ENCODE measurements at places on chromosomes 13 and 19.

DNA sequence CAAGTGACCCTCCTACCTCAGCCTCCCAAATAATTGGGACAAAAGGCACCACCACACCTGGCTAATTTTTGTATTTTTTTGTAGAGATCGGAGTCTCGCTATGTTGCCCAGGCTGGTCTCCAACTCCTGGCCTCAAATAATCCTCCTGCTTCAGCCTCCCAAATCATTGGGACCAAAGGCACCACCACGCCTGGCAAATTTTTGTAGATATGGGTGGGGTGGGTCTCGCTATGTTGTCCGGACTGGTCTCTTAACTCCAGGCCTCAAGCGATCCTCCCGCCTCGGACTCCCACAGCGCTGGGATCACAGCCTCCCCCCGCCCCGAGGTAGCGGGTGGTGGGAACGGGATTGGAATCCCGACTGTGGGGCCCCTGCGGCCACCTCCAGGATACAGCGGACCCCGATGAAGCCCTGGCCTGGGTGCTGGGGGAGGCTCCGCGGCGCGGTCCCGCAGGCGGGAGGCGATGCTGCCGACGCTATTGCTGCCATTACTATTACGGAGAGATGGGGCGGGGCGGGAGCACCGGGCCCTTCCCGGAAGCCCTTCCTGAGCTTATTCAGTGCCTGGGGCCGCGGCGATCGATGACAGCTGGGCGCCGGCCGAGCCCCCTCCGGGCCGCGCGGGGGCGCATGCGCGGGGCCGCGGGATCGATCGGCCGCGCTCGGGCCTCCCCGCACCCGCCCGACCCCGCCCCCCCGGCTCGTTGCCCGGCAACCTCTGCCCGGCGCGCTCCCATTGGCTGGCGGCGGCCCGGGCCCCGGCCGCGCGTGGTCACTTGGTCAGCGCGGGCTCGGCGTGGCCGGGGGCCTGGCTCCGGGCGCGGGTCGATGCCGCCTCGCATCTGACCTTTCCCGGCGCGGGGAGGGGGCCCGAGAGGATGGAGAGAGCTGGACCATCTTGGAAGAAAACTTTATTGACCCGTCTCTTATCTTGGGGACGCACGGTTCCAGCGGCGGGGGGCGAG lies 27.9 kb upstream of the ONECUT3 start:
- peak; percentile 52 for DNase-seq

DNA sequence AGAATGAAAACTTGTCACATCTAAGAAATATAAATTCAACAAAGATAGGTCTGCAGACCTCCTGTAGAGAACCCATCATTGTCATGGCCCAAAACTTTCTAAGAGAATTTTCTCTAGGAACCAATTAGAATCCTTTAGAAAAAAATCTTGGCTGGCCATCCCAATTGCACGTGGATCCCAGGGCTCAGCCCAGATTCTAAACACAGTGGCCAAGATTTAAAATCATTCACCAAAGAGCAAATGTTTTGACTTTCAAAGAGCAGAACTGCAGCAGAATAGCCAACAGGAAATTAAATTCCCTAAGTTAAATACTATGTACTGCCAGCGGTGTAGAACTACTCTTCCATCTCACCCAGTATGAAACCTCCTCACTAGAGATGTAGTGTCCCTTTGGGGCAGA lies 21.3 kb downstream of the IPO5 start:
- no peak for DNase-seq

DNA sequence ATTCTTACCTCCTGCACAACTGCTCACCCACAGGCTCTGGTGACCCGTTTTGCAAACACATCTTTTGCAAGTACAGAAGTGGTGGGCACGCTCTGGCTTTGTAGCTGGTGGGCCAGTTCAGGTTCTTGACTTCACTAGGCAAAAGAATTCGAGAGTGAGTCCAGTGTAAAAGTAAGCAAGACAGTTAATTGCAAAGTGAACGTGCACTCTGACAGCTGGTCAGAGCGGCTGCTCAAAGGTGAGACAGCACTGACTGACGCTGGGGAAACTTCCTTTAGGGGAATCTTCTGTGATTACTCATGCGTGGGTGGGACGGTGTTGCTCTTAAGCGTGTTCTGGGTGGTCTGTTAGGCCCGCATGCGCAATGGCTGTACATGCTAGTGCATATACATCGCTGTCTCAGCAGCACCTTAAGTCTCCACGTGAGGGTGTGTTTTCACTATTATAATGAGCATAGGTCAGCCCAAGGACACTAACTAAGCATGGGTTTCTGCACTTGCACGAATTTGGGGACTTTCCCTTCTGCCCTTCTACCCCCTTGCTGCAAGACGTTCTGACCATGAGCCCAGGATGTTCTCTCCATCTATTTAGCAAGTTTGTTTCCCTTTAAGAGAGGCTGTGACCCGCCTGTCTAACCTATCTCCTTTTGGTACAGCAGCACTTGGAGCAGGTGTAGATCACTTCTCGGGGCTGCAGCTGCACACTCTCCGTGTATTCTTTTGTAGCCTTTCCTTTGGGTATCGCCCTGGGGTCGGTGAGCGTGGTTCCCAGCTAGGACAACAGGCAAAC lies 30.2 kb upstream of the CD33 start:
- DNase-seq = no peak

DNA sequence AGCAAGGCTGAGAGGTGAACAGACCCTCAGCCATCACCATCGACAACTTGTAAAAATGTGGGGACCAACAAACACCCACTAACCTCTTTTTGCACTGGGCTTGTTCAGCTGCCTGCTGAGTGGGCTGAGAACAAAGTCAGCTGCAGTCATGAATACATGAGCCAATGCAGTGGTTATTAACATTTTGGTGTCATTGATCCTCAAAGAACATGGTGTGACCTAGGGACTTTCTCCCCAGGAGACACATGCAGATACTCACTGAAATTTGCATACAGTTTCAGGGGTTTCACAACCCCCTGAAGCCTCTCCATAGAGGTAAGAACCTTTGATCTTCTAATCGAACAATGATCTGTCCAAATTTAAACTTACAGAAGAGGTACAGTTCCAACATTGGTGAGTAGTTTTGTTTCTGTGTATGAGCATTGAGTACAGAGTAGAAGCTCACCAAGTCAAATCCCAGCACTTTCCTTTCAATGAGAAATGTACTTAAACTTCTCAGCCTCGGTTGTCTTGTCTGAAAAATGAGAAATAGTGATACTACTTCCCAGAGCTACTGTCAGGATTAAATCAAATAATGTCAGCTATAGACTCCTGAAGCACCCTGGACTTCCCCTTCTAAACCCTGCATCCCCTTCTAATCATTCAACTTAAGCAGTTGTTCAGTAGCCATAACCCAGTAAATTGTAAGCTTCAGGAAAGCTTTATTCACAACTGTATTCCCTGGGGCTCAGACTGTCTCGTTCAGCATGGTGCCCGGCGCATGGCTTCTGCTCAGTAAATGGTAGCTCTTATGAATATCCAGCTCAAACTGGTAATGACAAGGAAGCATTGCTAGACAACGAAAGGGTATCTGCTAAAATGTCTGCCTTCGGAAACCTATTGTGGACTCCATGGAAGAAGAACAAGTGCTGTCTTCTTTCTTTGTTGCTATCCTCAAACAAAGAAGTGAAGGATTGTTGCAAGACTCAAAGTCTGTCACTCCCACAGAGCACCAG lies 148.7 kb downstream of the FOXO1 start:
- no peak for DNase-seq

- DNase-seq = peak; percentile 80
Observed at GRCh38 chr13:27599845-27600553, 20.3 kb downstream of the LNX2 start.

GRCh38 chr19:15378534-15379082 lies 979 bp downstream of the AKAP8 start:
- DNase-seq = peak; percentile 56

DNA sequence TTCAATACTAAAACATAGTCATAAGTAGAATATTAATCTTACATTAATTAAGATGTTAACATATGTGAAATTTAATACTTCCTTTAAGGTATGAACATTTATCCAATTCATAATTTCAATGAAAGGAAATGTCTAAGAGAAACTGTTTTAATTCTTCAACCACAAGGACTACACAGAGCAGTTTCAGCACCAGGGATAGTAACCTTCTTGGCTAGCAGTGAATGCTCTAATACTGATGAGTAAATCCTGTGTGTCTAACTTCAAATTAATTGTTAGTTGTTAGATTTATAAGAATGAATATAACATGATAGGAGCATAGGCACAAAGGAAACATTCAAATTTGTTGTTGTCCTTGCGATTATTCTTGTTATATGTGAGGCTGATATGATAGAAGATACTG lies 15.6 kb upstream of the NBEA start:
- peak; percentile 78 for DNase-seq

DNA sequence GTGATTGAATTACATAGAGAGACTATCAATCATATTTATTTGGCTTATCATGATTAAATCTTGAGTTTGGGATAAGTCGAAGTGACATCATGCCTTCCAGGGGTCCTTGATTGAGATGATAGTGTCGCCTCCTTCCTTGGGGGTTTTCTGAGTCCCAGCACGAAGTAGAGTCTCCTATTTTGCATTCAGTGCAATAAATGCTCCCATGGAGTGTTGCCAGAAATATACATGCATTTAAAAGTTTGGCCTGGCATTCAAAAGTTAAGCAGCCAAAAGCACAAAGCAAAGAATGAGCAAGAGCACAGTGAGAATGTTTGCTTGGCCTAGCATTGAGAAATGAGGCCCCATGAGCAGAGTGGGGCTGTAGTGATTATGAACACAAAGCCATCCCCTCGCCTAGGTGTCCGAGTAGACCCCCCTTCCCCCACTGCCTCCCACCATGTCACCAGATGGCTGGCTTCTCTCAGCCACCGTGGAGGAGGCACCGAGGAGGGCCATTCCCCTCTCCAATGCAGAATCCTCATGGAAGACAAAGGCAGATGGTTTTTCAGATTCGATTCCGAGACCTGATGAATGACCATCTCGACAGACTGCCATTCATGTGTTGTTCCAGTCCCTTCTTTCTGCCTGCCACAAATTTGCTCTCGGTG lies 58.8 kb upstream of the UBL3 start:
- no peak for DNase-seq

DNA sequence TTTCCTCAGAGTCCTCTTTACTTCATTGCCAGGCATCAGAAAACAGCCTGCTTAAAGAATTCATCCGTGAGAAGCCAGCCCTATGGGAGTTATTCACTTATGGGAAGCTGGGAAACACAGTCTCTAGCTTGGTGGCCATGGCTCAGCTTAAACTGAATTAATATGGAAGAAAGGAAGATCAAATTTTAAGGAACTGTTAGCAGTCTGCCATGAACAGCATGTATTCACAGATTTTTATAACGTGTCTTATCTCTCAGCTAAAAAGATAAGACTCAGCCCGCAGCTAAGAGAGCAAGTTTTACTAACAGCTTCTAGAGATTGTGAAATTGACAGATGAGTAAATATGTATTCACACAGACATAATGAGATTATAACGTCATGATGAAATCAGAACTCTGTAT lies 253.7 kb upstream of the RXFP2 start:
- DNase-seq = peak; percentile 69

DNA sequence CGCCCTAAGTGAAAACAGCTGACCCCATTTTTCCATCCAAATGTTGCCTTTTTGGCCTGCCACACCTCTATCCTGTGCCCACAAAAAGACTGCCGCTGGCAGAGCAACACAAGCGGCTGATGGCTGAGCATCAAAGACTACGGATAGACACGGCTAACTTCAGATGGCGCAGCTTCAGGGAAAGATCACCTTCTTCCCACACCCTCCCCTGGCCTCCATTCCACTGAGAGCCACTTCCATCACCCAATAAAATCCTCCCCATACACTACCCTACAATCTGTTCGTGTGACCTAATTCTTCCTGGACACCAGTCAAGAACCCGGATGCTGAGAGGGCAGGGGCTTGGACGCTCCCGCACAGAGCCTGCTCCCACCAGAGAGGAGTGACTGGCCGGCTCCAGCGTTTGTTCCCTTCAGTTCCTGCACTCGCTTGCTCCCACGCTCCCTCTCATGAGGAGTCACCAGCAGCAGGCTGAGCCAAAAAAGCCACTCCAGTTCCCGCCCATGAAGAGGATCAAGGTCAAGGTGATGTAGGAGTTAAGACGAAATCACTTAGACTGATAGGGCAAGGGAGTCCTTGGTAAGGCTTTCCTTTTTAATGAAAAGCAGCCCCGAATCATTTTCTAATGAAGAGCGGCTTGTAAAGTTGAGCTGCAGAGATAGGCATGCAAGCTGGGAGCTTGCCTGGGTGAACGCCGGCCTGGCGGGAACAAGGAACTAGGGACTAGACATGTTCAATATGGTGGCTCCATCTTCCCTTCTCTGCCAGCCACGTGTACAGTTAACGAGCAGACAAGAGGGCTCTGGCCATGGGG lies 35.7 kb downstream of the TSKS start:
- peak; percentile 77 for DNase-seq

GRCh38 chr13:77372275-77372674 lies 45.4 kb upstream of the MYCBP2 start:
- no peak for DNase-seq

- DNase-seq = no peak
Observed at GRCh38 chr19:55376241-55376933, at the start of gene TMEM190. Gene TMEM190 (plus strand): TSS chr19:55376826. CDS start chr19:55376854, 28 bp downstream.

DNA sequence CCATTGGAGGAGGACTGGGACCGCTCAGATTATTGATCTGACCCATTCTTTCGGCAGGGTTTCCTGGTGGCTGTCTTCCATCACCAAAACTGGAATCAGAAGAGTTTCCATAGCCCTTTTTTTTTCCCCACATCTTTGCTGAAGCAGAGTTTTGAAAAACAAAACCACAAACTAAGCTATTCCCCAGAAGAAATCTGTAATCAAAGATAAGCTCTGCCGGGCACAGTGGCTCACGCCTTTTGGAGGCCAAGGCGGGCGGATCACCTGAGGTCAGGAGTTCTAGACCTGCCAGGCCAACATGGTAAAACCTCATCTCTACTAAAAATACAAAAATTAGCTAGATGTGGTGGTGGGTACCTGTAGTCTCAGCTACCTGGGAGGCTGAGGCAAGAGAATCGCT lies 4.2 kb upstream of the ICAM1 start:
- DNase-seq = no peak

DNA sequence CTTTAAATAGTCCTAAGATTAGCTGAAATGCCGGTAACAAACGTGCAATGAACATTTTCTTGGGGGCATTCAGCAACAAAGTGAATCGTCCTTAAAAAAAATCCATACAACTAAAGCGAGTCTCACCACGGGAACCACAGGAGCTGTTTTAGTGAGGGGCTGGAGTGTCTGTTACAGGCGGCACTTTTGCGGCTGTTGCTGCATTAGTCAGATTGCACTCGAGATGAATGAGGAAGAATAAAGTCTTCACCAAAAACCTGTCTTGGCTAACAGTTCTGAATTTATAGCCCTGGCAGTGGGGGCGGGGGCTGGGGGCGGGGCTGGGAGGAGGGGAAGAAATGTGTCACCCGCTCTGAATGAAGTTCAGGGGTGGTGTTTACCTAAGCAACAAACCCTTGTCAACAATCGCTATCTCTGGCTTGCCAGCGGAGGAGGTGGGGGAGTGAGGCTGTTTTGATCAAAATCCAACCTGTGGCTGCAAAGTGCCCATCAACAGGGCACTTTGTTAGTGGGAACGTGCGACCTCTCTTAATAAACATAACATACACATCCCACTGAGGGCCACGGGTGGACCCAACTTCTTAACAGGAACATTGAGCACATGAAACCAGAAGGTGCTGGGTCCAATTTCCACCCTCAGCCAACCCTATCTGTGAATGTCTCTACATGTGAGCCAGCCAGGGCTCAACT lies 44.5 kb downstream of the RFX2 start:
- peak; percentile 60 for DNase-seq
